ENCODE measurements at places on chromosomes 7 and 10.

GRCh38 chr7:100893318-100893895, 2.3 kb downstream of the ACHE start:
- no peak for DNase-seq

DNA sequence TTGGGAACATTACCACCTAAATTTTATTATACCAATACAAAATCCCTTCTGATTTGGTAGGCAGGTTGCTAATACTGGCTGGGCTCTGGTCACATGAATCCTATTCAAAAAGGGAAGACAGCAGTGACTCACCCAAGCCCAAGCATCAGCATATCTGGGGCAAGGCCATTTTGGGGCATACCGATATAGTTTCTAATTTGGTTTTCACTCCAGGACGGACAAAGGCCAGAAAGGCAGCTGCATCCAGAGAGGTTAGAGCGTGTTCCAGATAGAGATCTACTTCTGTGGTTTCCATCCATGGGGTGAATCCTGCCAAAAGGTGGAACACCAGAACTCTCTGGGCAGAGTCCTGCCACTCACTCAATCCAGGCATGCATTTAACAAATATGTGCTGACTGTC, 335.8 kb downstream of the ELMO1 start:
- peak; percentile 36 for DNase-seq

- no peak for DNase-seq
These were observed 28.0 kb downstream of the COL17A1 start for GRCh38 chr10:104057717-104058116.

GRCh38 chr7:110204527-110204926, 886.4 kb upstream of the LRRN3 start:
- no peak for DNase-seq

DNA sequence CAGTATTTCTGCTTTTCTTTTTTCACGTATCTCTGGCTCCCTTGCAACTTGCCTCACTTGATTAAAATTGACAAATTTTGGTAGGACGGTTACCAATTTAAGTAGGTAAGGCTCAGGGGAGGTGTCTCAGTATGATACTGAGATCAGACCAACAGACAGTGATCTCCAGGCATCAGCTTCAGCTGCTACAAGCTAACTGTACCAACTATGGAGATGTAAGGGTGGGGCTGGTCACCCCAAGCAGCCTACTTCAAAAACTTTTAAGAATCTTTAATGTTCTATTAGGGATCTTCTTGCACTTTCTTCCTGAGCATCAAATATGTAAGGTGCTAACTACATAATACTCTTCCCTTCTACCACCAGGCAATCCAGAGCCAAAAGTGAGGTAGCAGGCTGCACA, 26.9 kb downstream of the SLC35B4 start:
- no peak for DNase-seq

GRCh38 chr7:47890125-47890524, 58.1 kb downstream of the PKD1L1 start:
- no peak for DNase-seq

GRCh38 chr7:157270060-157270444, 66.8 kb upstream of the DNAJB6 start:
- DNase-seq = no peak

- no peak for DNase-seq
These were observed 3.5 kb upstream of the IGF2BP3 start for GRCh38 chr7:23473844-23474093.

- DNase-seq = peak; percentile 54
These were observed 118.1 kb downstream of the ZNF365 start for GRCh38 chr10:62492012-62492869.

GRCh38 chr7:72465521-72465920, 53.4 kb upstream of the CALN1 start:
- DNase-seq = no peak

GRCh38 chr10:76469675-76470074, 1038.3 kb downstream of the LRMDA start:
- DNase-seq = no peak

- DNase-seq = no peak
These were observed 110.5 kb downstream of the ADARB2 start for GRCh38 chr10:1626835-1627234.

DNA sequence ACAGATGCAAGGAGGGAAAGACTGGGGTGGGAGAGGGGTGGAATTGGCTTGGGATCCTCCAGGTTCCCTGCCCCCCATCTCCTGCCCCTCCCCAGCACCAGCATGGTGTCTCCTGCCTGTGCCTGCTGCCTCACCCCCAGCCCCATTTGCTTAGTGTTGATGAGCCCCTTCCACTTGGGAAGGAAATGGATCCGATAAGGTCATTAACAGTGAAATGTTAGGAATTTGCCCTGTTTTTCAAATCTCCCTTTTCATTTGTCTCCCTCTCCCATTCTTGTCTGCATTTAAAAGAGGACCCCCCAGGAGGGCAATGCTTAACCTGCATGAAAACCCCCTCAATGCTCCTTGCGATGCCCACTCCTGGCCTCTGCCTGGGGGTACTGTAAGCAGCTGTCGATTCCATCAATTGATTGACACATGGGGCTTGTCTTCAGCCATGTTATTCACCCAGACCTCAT, 51.5 kb downstream of the HK1 start:
- DNase-seq = no peak

GRCh38 chr10:52883996-52884871, 111.7 kb upstream of the MBL2 start:
- DNase-seq = peak; percentile 71

DNA sequence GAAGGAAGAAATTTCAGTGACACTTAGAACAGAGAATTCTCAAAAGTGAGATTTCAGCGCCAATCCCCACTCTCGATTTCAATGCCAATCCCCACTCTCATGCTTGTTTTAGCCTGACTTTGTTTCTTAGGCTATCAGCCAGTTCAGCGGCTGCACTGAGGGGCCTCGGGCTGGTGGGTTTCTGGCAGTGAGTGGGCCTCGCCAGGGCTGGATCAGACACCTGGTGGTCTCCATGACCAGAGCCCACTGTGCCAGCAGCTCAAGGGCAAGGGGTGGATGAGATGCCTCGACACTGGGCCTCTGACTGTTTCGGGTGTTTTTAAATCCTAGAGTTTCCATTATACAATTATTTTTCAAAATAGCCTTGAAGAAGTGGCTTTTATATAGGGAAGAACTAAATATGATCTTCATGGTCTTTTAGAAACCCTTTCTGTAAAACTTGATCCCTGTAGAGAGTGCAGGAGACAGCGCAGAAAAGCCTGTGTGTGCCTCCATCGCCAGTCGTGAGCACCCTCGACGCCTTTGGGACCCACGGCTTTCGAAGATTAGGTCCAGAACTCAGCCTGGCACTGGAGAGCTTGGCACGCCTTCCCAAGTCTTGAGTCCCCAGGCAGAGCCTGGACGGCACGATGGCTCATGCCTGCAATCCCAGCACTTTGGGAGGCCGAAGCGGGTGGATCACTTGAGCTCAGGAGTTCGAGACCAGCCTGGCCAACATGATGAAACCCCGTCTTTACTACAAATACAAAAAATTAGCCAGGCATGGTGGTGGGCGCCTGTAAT, 76.2 kb downstream of the INPP5A start:
- DNase-seq = no peak

- DNase-seq = no peak
These were observed 95.1 kb downstream of the NPY start for GRCh38 chr7:24378871-24379616.

- peak; percentile 66 for DNase-seq
These were observed 22.7 kb downstream of the NYAP1 start for GRCh38 chr7:100506356-100506923.

DNA sequence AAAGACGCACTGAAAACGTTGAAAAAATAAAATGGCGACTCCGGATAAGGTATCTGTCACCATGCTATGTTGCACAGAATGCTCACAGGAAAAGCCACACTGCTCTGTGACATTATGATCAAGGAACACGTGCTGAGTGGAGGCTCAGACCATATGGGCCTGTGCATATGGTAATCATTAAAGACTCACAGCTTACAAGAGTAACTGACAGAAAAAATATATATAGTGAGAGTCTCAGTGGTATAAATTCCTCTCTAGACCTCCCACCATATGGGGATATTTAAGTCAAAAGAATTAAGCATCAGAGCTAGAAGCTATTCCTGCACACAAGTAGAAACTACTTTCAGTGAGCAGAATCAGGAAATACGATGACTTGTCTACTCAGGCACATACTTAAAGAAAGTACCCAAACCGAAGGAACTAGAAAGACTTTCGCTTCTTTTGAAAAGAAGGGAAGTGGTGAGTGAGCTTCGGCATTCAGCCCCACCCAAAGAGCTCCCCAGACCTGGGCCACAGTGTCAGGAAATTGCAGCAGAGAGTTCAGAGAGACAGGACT, 65.1 kb upstream of the MPP7 start:
- DNase-seq = peak; percentile 65

DNA sequence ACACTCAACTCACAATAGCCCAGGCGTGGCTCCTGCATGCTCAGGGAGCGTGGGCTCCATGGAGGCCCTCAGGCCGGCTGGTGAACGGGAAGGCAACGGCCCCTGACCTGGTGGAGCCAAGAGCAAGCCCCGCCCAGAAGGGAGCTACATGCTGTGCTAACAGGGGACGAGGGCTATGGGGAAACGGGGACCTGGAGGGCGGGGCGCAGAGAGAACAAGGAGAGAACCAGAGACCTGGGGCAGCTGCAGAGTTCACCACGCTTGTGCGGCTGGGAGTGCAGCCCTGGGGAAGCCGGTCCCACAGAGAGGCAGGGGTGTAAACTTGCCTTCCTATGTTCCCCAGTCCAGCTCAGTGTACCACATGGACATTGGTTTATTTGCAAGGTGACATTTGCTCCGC, 69.2 kb upstream of the PPP2R2D start:
- DNase-seq = no peak

DNA sequence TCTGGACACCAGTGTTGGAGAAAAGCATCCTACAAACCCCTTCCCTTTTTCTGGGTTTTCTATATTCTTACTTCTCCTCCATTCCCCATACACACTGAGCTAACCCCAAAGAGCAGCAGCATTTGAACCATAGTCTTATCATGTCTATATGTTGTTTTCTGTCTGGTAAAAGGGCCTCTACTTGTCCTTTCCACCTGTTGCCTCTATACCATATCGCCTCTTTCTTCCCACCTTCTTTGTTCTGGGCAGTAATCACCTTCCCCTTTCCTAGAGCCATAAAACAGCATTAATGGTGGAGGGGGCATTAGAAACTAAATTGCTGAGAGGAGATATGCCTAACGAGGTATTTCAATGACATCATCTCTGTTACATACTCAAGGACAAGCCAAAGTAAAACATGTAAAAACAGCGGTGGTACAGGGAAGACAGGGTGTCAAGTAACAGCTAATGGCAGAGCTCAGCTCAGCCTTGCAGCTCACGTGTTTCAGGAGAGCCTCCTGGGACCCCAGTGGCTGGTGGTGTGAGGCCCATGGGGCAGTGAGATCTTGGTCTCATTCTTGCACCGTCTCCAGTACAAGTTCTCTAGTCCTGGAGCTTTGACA, 20.6 kb downstream of the NPY start:
- no peak for DNase-seq

GRCh38 chr10:109744020-109744419, 179.3 kb downstream of the XPNPEP1 start:
- DNase-seq = no peak

- no peak for DNase-seq
These were observed 108.7 kb upstream of the PPP2R2D start for GRCh38 chr10:131792011-131792651.

Measured in hematopoietic multipotent progenitor cell treated with erythropoietin and hydrocortisone succinate and interleukin-3 and kit ligand, for 6 days (in vitro differentiated cells).